ENCODE measurements at places on chromosomes 12 and 14. TPM values are rescaled to one million over a fixed set of nuclear protein-coding genes. Genes with fewer than 3 reads are reported as not detected.

TAS2R42 gene
- total RNA-seq: not detected

IAPP gene
- total RNA-seq: not detected

TMEM116 gene
- total RNA-seq: 3.5 TPM

KICS2 gene
- total RNA-seq: 4.5 TPM

INF2 gene
- total RNA-seq: 65.3 TPM

RILPL2 gene
- total RNA-seq: 6.0 TPM

NANOG gene
- total RNA-seq: not detected

TDRD9 gene
- 2.0 TPM for total RNA-seq

TTC9 gene
- total RNA-seq: 1.7 TPM

SLC38A1 gene
- 173 TPM for total RNA-seq

KITLG gene
- 98.4 TPM for total RNA-seq

MYH6 gene
- 0.06 TPM for total RNA-seq

PITPNM2 gene
- total RNA-seq: 11.2 TPM

B4GALNT1 gene
- 10.9 TPM for total RNA-seq

GPRC5D gene
- not detected for total RNA-seq

USP30 gene
- 10.4 TPM for total RNA-seq

AHNAK2 gene
- total RNA-seq: 277 TPM

KRT8 gene
- total RNA-seq: 136 TPM

HELB gene
- total RNA-seq: 2.1 TPM

CMA1 gene
- 8.0 TPM for total RNA-seq

KLRG1 gene
- total RNA-seq: 2.2 TPM

HCFC2 gene
- 24.2 TPM for total RNA-seq

SLC4A8 gene
- total RNA-seq: 0.97 TPM

LLPH gene
- 5.8 TPM for total RNA-seq

L3HYPDH gene
- total RNA-seq: 20.2 TPM

COX8C gene
- total RNA-seq: not detected

KRT7 gene
- total RNA-seq: 0.83 TPM

Measured in esophagus muscularis mucosa (tissue), 4 donors.